Fibroblast of the aortic adventitia (primary cell): ENCODE measurements at places on chromosomes 12 and 14. TPM values are rescaled to one million over a fixed set of nuclear protein-coding genes. Genes with fewer than 3 reads are reported as not detected.

The BATF gene
- total RNA-seq: not detected in 2 replicates

GRCh38 chr12:32499048-32499447 lies 99.7 kb downstream of the FGD4 start:
- DNase-seq: no peak

DNA sequence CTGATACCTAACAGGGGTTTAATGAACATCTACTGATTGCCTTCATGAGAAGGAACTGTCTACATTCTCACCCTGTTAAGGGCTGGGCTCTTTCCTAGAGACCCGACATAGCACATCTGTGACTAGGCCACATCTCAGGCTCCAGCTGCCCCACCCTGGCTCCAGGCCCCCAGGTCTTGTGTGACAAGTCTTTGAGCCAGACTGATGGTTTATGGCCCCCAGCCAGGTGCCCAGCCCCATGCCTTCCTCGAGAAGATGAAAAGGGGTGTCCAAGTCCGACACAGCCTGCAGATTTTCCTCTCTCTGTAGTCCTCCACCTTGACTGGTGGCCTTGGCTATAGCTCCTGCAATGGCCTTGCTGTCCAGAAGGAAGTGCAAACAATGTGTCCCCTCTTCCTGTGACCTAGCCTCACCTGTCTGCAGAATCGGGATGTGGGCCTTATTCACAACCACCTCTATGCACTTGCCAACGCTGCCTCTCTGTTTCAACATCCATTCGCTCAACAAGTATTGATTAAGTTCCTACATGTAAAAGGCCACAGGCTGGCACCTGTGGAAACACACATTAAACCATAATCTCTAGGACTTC lies 4.2 kb downstream of the ACTN1 start:
- DNase-seq: no peak

- DNase-seq: peak; percentile 30
Observed at GRCh38 chr14:76456200-76456599, 80.3 kb downstream of the ESRRB start.

DNA sequence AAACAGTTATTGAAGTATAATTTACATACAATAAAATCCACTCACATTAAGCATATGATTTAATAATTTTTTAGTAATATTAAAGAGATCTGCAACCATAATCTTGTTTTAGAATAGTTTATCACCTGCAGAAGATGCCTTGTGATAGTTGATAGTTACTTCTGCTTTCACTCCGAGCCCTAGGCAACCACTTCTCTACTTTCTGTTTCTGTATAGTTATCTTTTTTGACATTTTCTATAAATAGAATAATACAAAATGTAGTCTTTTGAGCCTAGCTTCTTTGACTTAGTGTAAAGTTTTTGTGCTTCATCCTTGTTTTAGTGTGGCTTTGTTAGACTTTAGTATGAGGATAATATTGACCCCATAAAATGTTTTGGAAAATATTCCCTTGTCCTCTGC lies 111.0 kb downstream of the MNAT1 start:
- DNase-seq: no peak
